ENCODE measurements at places on chromosomes 7 and 10. TPM values are rescaled to one million over a fixed set of nuclear protein-coding genes. Genes with fewer than 3 reads are reported as not detected.

GRCh38 chr10:89490596-89491335 lies 44.6 kb downstream of the SLC16A12 start:
- DNase-seq = no peak

GRCh38 chr10:86815035-86815617 lies 58.7 kb downstream of the BMPR1A start:
- no peak for DNase-seq

ATG9B gene
- total RNA-seq = 1.7 TPM

GRCh38 chr7:22677680-22678079 lies 49.3 kb upstream of the IL6 start:
- DNase-seq = no peak

HMX3 gene
- total RNA-seq = not detected

CYP2W1 gene
- not detected for total RNA-seq

DNA sequence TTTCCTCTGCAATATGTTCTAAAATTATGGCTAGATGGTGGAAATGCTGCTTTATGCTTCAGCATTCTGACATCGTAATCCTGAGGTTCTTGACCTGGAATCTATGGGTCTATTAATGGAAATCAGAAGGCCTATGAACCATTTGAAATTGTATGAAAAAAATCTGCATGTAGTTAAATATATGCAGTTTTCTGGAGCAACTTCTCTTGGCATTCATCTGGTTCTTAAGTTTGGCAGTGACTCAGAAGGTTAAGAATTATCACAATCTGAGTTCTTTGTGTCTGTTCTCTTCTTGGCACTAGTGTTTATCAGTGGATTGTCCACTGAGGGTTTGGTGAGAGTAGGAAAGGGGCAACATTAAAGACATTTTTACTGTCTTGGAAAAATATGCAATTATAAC lies 71.1 kb upstream of the FZD1 start:
- no peak for DNase-seq

GRCh38 chr7:21704359-21704758 lies 161.5 kb downstream of the DNAH11 start:
- DNase-seq = no peak

All from H7 (cell line).